ENCODE measurements at places on chromosomes 1 and 21.

GRCh38 chr1:224620105-224620504, 4.0 kb downstream of the CNIH3 start:
- DNase-seq, result no peak

DNA sequence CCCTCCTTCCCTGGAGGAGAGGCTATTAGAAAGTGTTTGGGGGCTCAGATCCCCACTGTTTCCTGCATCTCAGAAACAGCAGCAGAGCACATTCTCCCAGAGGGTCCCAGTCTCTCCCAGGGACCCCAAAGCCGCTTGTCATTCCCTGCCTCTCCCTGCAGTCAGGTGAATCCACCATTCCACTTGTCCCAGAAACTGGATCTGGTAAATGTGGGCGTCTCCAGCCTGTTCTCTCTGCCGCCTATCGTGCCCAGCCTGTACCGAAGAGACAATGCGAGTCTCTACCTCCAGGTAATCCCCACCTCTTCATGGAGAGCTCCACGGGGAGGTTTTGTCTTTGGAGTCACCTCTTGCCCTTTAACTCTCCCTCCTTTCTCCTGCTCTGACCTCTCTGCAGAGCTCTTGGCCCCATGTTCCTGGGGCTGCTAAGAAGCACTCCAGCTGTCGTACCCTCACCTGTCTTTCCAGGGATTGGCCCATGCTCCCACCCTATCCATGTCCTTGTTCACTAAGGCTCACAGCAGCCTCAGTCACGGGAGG, 26.9 kb downstream of the INAVA start:
- DNase-seq, result no peak

- DNase-seq, result no peak
Observed at GRCh38 chr1:174883409-174883808, 116.3 kb upstream of the CACYBP start.

DNA sequence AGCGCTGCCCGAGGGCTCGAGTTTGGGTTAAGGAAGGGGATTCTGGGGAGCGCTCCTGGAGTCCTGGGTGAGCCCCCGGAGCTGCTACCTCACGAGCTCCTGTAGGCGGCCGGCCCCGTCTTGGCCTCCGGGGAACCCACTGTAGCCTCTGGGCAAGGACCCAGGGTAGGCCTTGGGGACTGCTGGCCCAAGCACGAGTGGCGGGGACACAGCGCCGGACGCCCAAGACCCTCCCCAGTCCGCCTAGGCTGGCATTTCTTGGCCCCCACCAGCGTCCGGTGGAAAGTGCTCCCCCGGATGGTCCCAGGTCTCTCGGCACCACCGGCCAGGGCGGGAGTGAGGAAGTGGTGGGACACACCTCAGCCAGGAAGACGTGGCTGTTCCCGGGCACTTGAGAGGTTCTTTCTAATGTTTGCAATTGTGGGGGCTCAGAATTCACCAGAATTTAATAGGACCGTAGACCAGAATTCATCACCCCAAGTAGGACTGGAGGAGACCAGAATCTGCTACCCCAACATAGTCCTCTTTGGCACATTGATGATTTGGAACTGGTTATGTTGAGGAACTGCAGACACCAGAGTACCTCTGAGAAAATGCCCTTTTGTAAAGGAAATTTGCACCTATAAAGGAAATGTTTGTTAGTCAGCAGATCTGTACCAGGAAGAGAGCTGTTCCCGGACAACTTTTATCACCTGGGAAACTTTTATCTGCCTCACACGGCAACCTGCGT, 622 bp upstream of the TMPRSS2 start:
- DNase-seq, result no peak

- DNase-seq, result no peak
Observed at GRCh38 chr21:36087362-36088138, 17.7 kb downstream of the CBR1 start.

DNA sequence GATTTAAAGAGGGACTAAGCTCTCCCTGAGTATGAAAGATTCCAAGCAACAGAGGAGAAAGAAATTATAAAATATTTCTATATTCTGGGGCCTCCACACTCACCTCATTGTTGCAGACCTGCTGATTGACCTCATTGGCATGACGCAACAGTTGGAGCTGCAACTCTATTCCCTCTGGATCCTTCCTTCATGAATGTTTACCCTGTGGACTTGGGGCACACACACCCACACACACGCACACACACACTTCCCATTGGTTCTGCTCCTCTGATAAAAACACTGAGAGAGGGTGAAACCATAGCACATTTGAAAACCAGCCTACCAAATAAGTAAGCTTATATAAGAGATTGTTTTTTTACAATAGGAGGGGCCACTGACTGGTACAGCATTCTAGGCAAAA, 159.1 kb downstream of the BRINP2 start:
- no peak for DNase-seq

DNA sequence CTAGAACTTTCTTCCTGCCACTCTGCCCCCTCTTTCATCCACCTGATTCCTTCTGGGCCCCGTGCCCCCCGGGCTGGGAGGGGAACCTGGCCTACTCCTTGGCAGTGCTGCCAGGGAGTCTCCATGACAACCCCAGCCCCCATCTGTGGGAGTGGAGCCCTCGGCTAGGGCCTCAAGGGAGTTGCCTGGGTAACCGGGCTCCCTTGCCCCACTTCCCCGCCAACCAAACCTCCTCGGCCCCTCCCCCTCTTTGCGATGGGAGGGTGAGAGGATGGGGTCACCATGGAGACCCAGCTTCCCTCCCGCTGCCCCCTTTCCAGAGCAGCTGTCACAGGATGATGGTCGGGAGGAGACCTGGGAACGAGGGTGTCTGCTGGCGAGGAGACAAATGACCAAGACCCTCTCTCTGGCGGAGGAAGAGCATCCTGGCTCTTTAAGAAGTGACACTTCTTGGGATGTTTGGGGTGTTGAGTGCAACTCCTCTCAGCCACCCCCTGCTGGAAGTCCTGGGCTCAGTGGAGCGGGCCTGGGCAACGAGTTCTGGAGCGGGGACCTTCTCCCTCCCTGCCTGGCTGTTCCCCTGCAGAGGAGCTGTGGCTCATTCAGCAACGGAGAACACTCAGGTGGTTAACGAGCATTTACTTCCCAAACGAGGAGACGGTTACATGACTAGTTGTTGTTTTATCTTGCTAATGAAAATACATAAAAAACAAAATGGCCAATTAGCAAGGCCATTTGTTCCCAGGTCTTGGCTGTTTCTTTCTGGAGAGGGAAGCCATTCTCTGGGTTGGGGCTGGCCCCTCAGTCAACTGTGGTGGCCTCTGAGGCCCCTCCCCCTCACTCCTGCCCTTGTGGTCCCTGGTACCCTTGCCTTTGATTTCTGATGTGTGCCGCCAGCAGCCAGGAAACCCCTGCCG, 82.8 kb downstream of the UBIAD1 start:
- no peak for DNase-seq

- no peak for DNase-seq
Observed at GRCh38 chr1:81598623-81599022, 202.1 kb upstream of the ADGRL2 start.

DNA sequence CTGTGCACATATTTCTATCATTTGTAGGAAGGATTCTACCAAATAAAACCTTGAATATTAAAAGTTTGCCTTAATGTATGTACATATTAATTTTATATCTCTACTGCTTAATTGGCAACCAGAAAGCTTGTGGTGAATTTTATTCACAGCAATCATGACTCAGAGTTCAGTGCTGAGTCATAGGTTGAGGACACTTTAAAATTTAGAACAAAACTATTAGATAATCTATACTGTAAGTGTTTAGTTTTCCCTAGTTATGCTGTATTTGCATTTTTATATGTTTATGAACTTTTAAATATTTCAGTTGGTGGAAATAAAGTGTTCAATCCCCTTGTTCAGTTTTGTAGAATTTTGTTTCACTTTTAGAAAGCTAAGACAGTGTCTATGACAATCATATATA, 841.5 kb downstream of the KCNT2 start:
- no peak for DNase-seq

DNA sequence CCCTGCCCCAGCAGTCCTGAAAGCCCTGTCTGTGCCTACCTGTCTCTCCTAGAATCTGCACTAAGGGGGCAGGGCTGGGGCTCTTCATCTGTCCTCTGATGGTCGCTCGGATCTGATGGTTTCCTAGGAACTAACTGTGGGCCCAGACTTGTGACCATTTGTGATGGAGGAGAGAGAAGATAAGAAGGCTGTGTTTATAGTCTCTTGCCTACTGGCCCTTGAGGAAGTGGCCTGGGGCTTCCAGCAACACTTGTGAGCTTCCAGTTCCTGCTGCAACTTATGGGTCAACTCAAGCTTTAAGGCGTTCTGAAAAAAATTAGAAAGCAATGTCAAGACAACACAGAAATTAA, 53.2 kb upstream of the SYNC start:
- DNase-seq, result no peak

DNA sequence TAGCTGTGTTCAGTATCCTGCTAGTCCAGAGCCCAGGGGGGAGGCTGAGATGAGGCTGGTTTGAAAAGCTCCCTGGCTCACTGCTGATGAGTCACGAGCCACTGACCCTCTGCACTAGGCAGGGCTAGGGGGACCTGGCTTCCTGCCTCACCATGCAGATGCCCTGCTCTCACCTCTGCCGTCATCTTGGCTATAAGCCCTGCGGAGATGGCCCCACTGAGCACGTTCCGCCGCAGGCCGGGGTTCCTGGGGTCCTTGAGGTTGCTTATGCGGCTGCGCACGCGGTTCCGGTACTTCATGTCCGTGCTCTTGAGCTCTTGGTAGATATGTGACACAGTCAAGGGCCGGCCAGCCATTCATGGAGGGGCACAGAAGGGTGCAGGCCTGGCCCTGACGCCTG, 24.1 kb upstream of the ZNF436 start:
- DNase-seq, result no peak

DNA sequence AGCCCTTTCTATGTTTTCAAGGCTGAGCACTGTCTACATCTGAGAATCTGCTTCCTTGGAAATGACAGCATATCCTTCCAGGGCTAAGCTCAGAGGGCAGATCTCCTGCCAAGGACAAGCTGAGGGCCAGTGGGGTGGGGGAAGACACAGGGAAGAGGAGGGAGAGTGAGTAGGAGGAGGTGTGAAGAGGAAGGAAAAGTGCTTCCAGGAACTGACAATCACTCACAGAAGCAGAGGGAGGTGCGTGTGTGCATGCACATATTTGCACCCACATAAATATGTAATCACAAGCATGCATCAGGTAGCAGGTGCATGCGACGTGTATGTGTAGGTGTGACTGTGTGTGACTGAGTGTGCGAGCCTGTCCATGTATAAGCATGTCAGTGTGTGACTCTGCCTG, 43.7 kb upstream of the SCMH1 start:
- no peak for DNase-seq

DNA sequence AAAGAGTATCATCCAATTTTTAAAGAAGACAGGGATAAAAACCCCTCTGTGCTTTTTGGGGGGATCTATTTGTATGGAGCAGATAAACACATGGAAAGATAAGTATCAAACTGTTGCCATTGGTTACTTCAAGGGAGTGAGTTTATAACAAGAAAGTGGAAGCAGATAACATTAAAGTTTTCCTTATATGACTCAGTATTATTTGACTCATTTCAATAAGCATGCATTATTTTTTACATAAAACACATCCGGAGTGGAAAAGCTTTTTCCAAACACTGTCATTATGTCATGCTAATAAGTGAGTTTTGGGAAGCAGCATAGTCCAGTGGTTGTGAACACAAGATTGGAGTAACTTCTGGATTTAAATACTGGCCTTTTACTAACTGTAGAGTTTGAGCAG, 452.2 kb downstream of the LTN1 start:
- no peak for DNase-seq

DNA sequence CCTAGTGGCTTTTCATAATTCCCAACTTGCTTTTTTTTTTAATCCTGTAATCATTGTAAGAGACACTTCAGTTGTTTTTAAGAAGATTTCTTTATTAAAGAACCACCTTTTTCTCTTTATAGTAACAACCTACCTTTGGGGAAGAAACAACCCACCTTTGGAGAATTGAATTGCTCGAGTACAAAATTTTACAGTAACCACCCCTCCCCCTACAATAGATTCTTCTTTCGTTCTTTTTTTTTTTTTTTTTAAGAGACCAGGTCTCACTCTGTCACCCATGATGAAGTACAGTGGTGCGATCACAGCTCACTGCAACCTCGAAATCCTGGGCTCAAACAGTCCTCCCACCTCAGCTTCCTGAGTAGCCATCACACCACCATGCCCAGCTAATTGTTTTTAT, 2.1 kb upstream of the LRRC40 start:
- no peak for DNase-seq

GRCh38 chr1:209326076-209326475, 257.4 kb upstream of the CAMK1G start:
- DNase-seq, result no peak

DNA sequence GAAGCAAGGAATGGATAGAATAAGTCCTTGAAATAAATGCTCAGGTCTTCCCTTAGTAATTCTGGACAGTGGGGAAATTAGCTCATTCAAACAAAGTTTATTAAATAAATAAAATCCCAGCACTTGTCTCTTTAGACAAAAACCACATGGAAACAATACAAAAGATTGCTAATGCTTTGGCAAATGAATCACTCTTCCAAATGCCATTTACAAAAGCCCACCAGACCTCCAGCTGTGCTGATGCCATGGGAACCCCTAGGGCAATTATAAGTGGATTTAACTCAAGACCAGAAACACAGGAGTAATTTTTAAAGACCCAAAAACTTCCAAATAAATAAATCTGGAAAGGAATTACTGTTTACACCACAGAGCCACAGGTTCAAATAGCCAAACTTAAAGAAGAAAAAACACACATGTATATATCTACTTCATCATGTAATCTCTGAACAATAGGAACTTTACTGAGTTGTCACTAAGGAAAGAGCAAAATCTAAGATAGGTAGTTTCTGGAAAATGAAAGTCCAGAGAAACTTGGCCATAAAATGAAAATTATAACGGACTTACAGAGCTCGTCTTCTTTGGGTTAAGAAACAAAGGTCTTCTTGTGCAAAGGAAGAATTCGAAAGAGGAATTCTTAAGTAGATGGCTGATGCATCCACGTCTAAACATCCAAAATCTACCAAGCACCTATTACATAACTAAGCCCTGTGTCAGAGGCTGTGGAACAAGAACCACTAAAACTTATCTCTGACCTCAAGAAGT, 399.4 kb downstream of the SMYD3 start:
- no peak for DNase-seq

- DNase-seq, result no peak
Observed at GRCh38 chr1:32859915-32860314, 10.8 kb downstream of the FNDC5 start.

- no peak for DNase-seq
Observed at GRCh38 chr1:161978011-161978790, 45.5 kb downstream of the OLFML2B start.

- DNase-seq, result no peak
Observed at GRCh38 chr1:202367271-202367670, 18.8 kb downstream of the PPP1R12B start.

DNA sequence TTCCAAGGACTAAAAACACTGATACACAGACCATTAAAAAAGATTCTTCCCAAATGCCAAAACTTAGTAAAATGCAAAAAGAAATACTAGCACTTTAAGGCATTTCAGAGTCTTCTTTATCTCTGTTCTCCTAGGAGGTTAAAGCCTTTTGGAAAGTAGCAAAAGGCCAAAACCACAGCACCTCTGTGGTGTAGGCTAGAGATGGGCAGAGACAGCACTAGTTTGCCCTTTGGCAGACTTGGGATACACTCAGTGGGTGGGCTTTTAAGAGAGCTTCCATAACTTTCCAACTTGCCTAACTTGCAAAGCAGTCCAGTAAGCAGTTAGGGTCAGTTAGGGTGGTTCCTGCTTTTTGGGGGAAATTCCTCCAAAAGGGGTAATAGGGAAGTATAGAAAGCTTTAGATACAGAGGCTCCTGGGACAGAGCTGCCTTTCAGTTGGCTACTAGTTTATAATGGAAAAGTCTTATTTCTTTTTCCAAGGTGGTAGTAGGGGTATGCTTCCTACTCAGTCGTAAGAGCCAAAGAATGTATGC, 17.9 kb upstream of the PTCH2 start:
- no peak for DNase-seq

Measured in activated T-cell treated with anti-CD3 and anti-CD28 coated beads, Interleukin-2, amount 50 U/mL, for 72 hours (primary cell).